Esophagus mucosa (tissue), 1 donor: ENCODE measurements at places on chromosomes 16 and 17.
A peak's percentile ranks its signal among the peaks of the same experiment; 100 is the strongest.

GRCh38 chr17:69734656-69735055 lies 320.2 kb downstream of the MAP2K6 start:
- no peak for ATAC-seq

- no peak for ATAC-seq
Observed at GRCh38 chr16:87881324-87882200, 12.3 kb upstream of the SLC7A5 start.

GRCh38 chr17:56676810-56677209 lies 83.3 kb downstream of the NOG start:
- no peak for ATAC-seq

DNA sequence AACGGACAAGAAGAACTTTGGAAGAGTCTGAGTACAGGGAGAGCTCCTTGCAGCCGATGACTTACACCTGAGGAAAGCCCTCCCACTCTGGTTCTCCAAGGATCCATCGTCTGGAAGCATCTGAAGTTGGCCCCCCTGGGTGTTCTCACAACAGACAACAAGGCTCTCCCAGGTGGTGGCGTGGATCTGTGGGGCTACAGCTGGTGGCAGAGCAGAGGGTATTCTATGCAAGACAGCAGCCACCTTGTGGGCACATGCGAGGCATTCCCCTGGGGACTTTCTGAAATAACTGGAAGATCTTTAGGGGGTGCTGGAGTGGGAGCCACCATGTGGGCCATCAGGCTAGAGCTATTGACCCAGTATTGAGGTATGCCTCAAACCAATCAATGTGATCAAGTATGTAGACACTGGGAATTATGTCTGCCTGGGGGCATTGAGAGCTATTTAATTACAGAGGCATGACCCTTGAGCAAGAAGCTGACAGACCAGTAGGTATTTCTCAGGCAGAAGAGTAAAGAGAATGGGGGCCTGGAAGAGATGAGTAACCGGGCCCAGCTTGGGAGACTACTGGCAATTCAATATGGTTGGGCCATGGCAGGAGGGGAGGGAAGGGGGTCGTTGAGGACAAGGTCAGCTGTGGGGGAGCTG lies 6.9 kb upstream of the KRT19 start:
- ATAC-seq: no peak

- ATAC-seq: no peak
Observed at GRCh38 chr16:81520560-81521135, 76.0 kb downstream of the CMIP start.

GRCh38 chr17:77963441-77963840 lies 4.9 kb downstream of the TNRC6C start:
- ATAC-seq: no peak

DNA sequence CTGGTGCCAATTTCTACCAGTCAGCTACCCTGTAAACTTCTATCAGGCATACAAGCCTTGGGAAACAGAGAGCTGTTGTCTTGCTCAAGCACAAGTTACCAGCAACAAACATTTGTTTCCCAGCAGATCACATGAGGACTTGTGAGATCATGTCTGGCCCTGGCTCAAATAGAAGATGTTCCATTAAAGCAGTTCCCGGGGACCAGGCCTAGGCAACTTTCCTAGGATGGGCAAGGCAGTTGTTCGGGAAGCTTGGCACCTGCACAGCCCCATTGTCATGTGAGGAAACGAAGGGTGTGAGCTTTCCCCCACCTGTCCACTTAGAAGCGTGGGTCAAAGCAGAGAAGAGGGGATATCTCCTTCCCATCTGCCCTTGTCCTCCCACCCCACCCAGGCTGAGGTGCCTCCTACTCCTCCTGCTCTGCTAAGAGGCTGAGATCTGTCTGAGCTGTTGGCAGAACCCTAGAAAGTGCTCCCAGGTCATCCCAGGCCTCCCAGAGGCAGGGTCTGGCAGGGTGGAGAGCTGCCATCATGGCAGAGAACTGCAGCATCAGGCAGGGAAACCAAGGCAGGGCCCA lies 11.2 kb upstream of the SLC47A2 start:
- ATAC-seq: peak; percentile 11

DNA sequence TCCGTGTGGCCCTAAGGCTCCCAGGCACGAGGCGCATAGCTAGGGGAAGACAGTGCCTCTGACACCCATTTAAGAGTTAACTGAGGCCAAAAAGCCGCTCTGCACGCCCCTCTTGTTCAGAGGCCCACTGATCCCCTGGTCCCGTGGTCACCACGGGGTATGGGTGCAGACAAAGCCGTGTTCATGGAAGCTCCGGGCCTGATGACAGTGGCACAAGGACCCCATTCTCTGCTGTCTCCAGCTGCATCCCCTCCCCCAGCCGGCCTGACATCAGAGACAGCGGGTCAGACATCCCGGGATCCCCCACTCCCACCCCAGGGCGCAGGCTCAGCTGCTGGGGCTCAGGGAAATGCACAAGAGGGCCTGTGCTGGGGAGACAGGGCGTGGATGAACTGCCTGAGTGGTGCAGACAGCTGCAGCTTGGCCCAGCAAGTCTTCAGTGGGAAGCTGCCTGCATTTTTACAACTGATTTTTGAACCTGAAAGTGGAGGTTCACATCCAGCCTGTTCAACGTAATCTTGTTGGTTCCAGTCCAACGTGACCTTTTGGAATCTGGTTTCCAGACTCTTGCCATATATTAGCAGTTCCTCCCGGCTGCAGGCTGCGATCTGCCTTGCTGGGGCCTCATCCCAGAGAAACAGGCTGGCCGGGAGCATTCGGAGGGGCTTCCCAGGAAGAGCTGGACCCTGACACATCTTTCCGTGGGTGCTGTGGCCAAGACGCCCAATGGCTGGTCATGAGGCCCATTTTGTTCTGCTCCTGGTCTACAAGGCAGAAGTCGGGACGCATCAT lies 9.7 kb upstream of the BAHCC1 start:
- no peak for ATAC-seq

DNA sequence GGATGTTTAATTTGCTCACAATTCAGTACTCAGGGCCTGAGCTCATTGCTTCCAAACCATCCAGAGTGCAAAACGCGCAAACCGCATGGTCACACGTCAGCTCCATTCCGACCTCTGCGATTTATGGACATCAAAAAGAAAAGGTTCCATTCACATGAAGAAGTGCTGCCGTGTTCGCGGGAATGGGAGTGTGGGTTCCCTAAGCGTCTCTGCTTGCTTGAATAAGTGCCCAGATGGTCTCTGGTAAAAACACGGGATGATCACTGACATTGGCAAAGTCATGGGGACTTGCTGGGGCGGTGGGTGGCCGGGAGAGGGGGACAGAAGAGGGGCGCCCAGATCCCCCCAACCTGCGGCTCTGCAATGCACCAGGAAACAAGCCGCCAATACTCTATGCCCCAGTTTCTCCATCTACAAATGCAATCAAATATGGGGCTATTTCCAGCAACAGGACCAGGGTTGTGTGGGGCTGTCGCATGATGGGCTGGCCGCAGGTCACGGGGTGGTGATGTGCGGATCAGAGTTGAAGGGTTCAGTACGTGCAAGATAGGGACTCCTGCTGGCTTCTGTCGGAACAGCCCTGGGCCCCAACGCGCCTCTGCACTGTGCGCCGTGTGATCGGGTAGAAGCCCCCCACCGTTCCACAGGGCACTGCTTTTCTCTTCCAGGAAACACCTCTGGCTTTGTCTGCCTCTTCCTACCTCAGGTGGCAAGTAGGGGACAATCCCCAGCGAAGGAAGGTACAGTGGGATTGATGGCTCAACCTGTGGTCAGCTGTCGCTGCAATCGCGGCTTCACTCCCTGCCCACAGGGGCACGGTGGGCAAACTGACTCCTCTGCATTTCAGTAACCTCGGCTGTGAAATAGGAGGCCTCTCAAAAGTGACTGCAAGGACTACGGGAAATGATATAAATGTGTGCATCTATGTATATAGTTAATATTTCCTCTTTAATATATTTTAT lies 11.2 kb downstream of the FOXF1 start:
- no peak for ATAC-seq

GRCh38 chr16:15960124-15960971 lies 10.9 kb downstream of the ABCC1 start:
- no peak for ATAC-seq

- ATAC-seq: peak; percentile 6
Observed at GRCh38 chr16:3671424-3671823, 16.9 kb downstream of the DNASE1 start.

GRCh38 chr16:70663524-70664324 lies 17.4 kb downstream of the IL34 start:
- ATAC-seq: peak; percentile 3

DNA sequence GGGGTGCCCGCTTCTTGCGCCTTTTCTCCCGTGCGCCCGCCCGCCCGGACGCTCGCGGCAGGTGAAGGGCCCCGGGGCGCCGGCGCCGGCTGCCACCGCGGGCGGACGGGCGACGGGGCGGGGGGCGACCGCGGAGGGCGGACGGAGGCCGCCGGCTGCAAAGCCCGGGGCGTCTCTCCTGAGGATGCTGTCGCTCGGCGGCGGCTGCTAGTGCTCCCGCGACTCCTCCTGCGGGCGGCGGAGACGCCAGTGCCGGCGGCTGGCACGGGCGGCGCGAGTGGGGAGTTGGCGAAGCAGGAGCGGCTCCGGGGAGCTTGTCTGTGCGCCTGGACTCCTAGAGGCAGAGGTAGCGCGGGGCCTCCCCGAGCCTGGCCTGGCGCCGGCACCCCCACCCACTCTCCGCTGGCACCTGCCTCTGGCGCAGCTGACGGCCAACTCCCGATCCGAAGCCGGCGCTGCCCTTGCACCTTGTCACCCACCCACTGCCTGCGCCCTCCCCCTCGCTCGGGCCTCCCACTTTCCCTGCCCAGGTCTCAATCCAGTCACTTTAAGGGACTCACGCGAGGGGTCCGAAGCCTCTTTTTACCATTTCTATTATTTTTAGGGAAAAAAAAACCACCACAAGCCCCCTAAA lies at the start of gene FAM20A:
FAM20A (minus strand) TSS at position 437 of the 634 bp plus-strand sequence. CDS start 701 bp downstream, outside the sequence.
- peak; percentile 48 for ATAC-seq

DNA sequence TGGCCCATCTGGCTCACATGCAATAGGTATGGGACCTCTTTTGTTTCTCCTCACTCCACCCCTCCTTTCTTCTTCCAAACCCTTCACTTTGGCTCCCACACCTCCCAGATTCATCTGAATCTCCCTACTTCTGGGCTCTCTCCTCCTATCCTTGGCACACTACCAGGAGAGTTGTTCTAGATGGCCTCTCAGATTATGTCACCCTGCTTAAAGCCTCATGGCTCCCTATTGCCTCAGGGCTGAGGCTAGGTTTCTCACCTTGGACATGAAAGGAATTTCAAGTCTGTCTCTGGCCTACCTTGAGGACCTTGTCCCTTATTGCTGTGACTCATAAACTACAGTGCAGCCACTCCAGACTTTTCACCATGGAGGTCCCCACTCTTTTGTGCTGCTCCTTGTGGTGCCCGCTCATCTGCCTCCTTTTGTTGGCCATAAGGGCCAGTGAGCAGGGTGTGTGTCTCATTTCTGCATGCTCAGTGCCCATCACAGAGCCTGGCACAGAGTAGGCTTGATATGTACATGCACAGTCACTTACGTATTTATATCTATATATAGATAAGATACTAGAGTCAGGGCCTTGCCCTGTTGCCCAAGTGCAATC lies 1.0 kb upstream of the MFAP4 start:
- ATAC-seq: no peak

- peak; percentile 48 for ATAC-seq
Observed at GRCh38 chr16:88339930-88340754, 42.6 kb upstream of the ZNF469 start.

- ATAC-seq: no peak
Observed at GRCh38 chr17:38603786-38604478, 1.8 kb downstream of the SRCIN1 start.

GRCh38 chr17:45794840-45795239 lies 10.7 kb downstream of the CRHR1 start:
- no peak for ATAC-seq

DNA sequence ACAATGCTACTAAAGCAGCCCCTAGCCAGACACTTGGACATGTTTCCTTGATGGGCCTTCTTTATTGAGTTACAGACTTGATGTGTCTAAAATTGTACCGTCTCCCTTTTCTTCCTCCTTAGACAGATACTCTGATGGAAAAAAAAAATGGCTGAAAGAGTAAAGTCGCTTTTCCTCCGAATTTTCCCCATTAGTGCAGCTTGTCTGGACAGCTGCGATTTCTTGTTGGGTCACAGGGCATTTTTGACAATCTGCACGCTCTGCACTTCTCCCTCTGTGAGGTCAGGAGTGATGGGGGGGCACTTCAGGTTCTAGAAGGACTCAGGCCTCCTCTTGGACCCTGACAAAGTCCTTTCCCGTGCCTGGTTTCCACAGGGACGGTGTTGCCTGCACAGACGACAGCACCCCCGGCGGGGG lies 968 bp upstream of the PRKAR1A start:
- ATAC-seq: no peak

GRCh38 chr16:55120408-55120807 lies 189.7 kb downstream of the IRX5 start:
- ATAC-seq: no peak

DNA sequence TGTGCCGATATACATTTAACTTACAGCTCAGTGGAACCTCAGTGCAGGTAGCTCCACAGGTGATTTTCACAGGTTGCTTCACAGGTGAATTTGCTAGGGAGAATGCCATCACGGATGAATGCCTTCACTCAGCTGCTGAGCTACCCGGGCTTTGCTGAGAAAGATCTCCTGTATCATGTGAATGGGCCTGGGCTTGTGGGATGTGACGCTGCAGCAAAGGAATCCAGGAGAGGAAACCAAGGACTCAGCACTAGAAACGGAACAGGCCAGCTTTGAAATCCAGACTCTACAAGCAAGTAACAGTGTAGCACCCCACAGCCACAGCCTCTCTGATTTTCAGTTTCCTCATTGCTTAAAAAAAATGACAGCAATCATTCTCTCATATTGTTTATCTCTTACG lies 271.4 kb upstream of the MAF start:
- peak; percentile 57 for ATAC-seq

DNA sequence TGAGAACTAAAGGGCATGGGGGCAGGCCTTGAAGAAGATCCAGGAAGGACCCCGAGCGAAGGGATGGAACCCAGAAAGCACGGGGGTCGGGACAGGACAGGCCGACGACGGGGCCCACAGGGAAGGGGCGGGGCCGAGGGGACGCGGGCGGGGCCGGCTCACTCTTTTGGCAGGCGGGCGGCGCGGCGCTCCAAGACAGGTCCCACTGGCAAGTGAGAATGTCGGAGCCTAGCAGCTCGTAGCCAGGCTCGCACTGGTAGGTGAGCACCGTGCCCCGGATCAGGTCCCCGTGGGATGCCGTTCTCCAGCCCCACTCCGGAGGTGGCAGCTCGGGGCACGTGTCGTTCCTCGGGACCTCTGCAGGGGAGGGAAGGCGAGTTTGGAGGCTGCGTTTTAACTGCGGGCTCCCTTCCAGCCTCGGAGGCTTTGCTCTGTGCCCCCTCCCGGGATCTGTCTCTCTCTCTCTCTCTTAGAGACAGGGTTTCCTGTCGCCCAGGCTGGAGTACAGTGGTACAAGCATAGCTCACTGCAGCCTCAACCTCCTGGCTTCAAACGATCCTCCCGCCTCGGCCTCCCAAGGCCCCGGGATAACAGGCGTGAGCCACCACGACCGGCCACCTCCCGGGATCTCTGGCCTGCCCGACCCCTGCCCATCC lies 13.7 kb upstream of the CDIPT start:
- ATAC-seq: no peak

DNA sequence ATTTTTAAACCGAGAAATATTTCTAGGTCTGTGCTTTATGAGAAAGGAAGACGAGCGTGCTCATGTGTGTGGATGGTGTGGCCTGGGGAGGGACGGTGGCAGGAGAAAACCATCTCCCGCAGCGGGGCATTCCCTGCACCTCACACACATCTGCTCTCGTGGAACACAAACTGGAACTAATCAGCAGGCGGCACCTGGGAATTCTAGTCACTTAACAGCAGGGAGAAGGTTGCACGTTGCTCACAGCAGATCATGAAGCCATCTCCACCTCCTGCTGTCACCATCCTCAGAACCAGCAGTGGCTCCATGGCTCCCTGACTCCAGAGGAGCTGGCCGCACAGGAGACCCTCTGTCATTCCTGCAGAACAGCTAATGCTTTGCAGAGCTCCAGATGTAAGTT lies 35.2 kb downstream of the ADCY9 start:
- ATAC-seq: no peak
